ENCODE measurements at places on chromosomes 3 and 15.
A peak's percentile ranks its signal among the peaks of the same experiment; 100 is the strongest.

GRCh38 chr3:191688756-191689433, 227.9 kb downstream of the PYDC2 start:
- DNase-seq: no peak

DNA sequence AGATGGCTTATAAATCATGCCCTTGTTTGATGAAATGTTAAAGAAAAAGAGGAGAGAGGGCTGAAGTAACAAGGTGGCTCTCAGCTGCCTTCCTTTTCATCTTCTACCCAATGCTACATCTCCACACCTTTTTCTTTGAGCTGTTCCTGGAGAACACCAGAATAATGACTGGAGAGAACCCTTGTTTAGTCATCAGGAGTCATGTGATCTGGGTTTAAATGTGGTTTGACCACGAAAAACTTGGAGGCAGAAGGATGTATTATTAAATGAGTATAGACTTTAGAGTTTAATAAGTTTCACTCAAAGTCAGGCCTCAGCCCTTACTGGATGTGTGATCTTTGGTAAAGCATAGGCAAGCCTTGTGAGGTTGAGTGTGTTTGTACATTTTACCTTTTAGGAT, 230.3 kb upstream of the TBL1XR1 start:
- DNase-seq: no peak

DNA sequence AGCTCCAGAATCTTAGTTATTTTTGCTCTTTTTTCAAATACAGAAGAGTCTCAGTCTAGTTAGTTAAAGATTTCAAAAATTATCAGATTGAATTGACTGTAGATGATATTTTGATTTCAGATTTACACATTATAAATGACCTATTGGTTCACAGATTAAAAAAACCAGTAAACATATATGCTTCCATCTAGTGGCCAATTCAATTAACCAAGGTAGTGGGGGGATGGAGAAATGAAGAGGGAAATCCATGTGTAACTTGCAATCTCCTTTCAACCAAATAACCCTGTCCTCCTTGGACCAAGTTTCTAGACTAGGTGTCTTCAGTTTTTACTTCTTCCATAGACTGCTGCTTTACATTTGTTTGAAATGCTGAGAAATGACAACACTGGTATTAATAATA, 789.8 kb downstream of the ROBO1 start:
- no peak for DNase-seq

- DNase-seq: no peak
Observed at GRCh38 chr3:65848024-65848423, 190.7 kb downstream of the MAGI1 start.

DNA sequence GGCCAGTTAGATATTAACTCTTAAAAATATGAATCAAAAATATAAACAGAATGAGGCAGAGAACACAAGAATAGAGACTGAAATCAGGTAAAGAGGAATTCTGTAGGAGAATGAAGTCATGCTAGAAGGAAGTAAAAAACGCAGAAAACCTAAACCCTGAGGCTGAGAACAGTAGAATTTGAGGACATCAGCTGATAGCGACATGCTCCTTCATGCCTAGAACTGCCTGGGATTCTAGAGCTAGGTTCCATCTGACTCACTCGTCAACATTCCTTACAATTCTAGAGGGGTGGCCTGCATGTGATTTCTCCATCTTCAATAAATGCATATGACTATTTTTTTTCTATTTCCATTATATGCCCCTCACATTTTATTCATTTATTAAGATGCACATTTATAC, 343.0 kb downstream of the ROBO1 start:
- DNase-seq: no peak

- DNase-seq: no peak
Observed at GRCh38 chr3:96491023-96491422, 323.4 kb upstream of the EPHA6 start.

GRCh38 chr3:159731254-159731653, 257.4 kb upstream of the IL12A start:
- DNase-seq: no peak

DNA sequence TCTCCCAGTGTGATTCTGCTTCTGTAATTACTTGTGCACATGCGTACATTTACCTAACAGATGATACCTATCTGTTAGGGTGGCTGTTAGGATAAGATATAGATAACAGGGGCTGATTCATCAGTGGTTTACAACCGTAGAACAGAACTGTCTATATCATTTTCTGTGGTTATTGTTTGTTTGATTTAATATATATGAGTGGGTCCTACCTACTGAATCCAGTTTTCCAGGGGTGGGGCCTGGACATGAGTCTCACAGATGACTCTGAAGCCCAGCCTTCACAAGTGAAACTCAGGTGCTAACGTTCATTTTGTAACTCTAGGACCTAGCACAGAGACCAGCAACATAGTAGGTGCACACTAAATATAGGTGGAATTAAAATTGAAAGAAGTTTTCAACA, 10.4 kb upstream of the ACAP2 start:
- no peak for DNase-seq

- no peak for DNase-seq
Observed at GRCh38 chr15:67103432-67103831, 38.0 kb downstream of the SMAD3 start.

GRCh38 chr15:98740295-98740694, 92.0 kb downstream of the IGF1R start:
- no peak for DNase-seq

GRCh38 chr15:35626571-35627318, 80.8 kb upstream of the DPH6 start:
- DNase-seq: no peak

DNA sequence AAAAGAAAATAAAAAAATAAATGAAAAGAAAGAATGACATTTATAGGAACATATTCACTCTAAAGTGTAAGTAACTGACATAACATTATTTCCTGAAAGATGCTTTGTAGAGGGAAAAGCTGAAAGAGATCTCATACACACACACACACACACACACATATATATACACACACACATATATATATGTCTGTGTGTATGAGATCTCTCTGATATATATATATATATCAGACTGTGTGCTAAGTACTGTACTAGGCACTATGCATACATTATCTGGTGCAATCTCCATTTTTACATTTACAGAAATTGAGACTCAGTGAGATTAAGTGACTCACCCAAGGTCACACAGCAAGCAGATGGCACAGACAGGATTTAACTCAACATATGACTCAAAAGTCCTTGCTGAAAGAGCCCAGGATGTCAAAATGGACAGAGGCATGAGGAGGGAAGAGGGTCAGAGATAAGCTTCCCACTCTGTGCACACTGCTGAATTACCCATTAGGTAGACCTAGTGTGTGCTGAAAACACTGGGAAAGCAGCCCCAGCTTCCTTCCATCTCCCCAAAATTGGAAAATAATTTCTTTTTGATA, 15.0 kb downstream of the BHLHE40 start:
- DNase-seq: no peak

GRCh38 chr15:63236272-63236671, 41.1 kb upstream of the APH1B start:
- DNase-seq: no peak

GRCh38 chr15:34582461-34583371, 735 bp downstream of the GOLGA8B start:
- peak; percentile 37 for DNase-seq

DNA sequence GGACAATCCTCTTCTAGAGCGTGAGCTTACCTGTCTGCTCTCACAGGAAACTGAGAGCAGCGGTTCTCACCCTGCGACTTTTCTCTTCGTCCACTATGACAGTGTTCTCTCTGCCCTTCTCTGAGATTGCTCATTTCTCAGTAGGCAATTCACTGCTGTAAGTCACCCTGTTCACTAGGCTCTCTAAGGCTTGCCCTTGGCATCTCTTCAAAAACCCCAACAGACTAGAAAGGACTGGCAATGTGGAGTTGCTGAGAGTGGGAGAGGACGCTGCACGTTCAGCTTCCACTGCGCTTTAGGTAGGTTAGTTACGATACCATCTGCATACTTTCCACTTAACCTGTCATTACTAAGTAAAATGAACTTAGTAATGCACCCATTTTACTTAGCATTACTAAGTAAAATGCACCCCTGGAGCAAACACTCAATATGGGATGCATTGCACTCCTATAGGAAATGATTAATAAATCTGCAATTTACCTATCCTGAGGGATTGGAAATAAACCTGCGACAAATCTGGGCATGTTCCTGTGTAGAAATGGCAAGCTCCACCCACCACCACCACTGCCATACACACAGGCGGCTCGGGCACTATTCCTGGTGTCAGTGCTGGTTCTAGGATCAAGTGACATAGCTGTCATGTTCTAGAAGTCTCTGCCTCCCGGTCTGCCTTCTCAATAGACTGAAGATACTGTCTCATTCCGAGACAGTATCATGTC, 21.4 kb downstream of the XPC start:
- DNase-seq: no peak

- peak; percentile 57 for DNase-seq
Observed at GRCh38 chr3:10344147-10344943, 23.4 kb upstream of the SEC13 start.

GRCh38 chr3:56918111-56918568, 116.4 kb upstream of the ARHGEF3 start:
- DNase-seq: peak; percentile 69

GRCh38 chr3:164375995-164376394, 702.3 kb downstream of the SI start:
- DNase-seq: no peak

- no peak for DNase-seq
Observed at GRCh38 chr15:63683343-63683951, 86.3 kb downstream of the FBXL22 start.

DNA sequence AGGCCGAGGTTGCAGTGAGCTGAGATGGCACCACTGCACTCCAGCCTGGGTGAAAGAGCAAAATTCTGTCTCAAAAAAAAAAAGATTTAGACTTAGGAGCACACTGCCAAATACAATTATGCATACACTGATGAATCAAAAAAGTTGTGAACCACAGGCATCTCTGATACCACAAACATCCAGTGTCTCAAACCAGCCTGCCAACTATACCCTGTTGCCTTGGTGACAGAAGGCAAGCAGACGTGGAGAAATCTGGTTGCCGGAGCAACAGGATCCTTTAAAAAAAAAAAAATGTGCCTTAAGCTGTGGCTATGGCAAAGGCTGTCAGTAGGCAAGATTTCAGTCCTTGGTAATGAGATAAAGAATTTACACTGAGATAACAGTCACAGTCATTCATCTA, 202.3 kb downstream of the NEK10 start:
- no peak for DNase-seq

DNA sequence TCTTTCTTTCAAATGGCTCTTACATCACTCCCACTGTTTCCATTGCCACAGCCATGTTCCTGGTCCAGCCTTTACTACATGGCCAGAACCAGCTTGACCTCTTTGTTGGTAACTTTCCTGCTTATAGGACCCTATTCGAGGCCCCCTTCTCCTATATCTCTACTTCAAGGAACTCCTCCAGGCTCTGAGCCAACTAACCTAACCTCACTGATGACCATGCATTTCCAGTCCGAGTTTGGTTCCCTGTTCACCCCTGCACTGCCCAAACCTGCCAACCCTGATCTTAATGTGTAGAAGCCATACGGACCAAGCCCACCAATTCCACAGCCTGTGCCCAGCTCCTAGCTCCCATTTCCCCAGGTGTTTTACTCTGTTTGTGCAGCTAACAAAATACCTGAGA, 38.4 kb upstream of the TIPARP start:
- DNase-seq: no peak

DNA sequence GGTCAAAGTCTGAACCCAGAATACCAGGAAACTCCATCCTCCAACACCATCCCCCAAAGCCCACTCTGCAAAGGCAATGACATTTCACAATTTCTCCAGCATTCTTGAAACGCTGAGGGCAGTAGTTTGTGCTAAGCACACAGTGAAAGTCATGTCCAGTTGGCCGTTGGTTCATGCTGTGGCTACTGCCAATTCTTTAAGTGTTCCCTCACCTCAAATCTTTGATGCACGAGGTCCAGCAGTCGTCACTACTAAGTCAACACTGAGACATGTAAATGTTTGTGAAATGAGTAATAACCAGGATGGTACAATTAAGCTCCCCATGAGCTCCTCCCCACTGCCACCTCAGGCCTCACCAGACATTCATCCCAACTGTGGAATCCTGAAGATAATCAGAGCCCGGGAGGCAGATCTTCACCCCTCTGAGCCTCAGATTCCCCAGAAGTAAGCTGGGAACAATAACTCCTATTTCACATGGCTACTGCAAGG, 7.0 kb downstream of the SUCLG2 start:
- no peak for DNase-seq

DNA sequence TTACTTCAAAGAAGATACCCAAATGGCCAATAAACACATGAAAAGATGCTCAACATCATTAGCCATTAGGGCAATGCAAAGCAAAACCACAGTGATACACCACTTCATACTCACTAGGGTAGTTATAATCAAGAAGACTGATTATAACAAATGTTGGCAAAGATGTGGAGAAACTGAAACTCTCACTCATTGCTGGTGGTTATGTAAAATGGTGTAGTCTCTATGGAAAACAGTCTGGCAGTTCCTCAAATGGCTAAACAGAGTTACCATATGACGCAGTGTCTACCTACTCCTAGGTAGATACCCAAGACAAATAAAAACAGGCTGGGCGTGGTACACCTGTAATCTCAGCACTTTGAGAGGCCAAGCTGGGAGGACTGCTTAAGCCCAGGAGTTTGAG, 3.5 kb upstream of the ZFAND6 start:
- DNase-seq: no peak

- DNase-seq: no peak
Observed at GRCh38 chr15:93290618-93290946, 201.6 kb upstream of the RGMA start.

DNA sequence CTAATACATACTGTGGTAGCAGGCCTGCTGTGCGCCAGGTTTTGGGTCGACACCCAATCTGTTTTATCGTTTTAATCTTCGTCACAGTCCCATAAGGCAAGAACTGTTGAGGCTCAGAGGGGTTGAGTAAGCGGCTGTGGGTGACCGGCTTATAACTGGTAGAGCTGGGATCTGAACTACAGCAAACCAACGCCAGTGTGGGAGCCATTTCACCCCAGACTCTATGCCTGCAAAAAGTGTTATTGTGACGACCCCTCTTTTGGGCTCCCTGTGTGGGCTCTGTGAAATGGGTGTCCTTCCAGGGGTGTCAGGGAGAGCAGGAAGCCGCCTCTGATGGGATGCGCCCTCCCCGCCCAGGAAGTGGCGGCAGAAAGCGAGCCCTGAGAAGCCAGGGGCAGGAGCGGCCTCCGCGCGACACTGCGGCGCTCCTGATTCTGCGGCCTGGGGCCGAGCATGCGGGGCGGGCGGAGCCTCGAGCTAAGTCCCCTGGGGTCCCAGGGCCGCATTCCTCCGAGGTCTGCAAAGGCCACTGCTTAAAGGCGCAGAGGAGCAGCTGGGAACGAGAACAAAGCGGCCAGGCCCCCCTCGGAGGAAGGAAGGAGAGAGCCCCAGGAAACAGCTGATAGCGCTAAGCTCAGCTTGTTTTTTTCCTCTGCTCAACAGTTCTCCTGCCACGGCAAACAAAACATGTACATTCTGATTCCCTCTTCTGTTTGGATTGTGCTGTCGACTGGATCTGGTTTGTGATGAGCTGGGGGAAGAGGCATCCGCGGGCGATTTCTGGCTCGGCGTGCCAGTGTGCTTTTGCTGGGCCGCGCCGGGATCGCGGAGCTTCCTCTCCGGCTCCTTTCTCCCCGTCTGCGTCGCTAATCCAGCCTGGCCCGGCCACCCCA, 33.9 kb downstream of the GRK7 start:
- peak; percentile 35 for DNase-seq

GRCh38 chr3:172581757-172582166, 58.5 kb upstream of the TNFSF10 start:
- no peak for DNase-seq

- no peak for DNase-seq
Observed at GRCh38 chr3:194197981-194198695, 62.2 kb downstream of the HES1 start.

- no peak for DNase-seq
Observed at GRCh38 chr3:28841441-28841840, 439.4 kb upstream of the RBMS3 start.
